ENCODE measurements at places on chromosomes 7 and 10.

GRCh38 chr10:89392974-89393373, 551 bp downstream of the IFIT1 start:
- DNase-seq, result no peak

DNA sequence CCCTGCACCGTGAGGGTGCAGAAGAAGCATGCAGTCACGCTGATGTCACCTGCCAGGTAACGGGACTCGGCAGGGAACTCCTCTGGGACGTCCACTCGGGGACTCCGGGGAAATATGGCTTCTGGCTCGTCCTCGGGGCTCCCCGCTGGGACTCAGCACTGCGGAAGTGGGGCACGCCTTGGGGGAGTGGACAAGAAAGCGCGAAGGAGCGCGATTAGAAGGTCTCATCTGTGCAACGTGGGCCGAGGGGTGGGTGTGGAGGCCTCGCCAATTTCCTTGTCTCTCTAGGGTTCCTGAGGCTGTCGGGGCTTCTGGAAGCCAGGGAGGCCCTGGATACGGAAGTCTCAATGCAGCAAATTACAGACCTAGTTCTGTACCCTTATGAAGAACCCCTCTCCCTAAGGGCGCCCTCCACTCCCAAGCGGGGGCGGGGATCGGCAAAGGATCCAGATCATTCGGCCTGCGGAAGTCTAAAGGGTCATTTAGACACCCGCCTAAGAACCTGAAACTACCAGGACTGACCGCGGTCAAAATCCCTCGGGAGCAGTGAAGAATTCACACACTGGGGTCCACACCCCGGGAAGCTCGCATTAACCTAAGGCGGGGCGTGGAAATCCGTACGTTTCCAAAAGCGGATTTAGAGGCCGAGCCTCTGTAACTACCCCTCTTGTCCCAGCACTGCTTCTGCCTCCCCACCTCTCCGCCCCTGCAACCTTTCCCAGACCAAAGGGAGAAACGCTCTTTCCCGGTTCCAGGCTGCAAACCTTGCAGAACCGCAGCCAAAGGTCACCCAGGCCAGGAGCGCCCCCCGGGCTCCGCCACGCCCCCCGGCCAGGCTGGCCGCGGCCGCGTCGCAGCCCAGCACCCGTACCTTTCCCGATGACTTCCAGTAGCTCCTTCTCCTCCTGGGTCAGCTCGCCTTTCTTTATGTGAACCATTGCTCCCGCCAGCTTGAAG, 640 bp downstream of the ANKMY2 start:
- peak; percentile 55 for DNase-seq

DNA sequence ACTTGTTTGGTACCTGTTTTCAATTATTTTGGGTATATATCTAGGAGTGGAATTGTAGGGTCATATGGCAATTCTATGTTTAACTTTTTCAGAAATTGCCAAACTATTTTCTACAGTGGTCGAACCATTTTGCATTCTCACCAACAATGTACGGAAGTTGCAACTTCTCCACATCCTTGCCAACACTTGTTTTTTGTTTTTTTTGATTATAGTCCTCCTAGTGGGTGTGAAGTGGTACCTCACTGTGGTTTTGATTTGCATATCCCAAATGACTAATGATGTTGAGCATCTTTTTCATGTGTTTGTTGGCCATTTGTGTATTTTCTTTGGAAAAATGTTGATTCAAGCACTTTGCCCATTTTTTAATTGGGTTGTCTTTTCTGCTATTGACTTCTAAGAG, 122.1 kb downstream of the RPS24 start:
- DNase-seq, result no peak

GRCh38 chr7:38195804-38196595, 18.0 kb downstream of the STARD3NL start:
- DNase-seq, result no peak

DNA sequence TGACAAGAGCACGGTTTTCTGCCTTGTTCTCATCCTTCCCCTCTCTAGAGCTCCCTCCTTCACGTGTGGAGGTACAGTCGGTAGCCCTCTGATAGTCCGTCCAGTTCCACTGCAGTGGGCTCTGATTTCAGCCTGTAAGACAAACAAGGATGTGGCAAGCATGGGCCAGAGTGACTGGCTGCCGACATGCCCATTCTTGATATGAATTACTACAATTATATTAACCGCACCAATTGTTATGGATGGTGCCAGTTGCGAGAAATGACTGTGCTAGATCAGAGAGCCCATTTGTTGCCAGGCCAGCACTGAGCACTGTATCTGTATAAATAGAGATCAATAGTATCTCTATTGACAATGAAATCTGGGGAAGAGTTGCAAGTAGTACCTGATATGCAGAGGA, 146.6 kb downstream of the CHN2 start:
- no peak for DNase-seq

Measured in CD4-positive, alpha-beta T cell treated with Interleukin-2 at 100 ng/mL for 4 hours (primary cell).